ENCODE measurements at places on chromosomes 3 and 15.
A peak's percentile ranks its signal among the peaks of the same experiment; 100 is the strongest.

GRCh38 chr3:149363053-149363452 is 14.4 kb downstream of the TM4SF1 start:
- DNase-seq: no peak

DNA sequence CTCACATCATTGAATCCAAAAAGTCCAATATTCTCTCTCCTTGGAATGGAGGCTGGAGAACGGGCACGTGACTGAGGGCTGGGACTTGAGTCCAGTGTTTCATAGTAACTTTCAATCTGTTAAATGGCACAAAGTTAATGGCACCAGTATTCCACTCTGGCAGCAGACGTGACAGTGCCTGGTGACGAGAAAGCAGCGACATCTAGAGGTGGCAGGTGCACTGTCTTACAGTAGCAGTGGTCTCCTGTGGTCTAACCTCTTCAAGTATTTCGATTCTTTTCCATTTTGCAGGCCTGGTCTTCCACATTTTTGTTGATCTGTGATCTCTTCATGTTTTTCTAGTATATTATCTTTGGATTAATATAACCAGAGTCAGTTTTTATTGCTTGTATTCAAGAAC is 107.1 kb downstream of the OXSM start:
- DNase-seq: no peak

GRCh38 chr15:60889491-60889890 is 339.6 kb downstream of the RORA start:
- DNase-seq: no peak

DNA sequence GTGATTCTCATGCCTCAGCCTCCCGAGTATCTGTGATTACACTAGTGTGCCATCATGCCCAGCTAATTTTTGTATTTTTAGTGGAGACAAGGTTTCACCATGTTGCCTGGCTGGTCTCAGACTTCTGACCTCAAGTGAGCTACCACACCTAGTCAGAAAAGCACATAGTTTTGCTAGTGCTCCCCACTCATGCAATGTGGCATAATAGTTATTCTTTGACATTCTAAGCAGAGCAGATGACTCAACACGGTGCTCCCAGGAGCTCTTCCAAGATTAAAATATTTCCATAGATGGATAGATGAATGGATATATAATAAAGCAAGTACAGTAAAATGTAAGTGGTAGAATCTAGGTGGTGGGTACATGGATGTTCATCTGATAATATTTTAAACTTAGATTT is 53.1 kb upstream of the GK5 start:
- DNase-seq: no peak

GRCh38 chr15:65945616-65946015 is 76.3 kb downstream of the RAB11A start:
- DNase-seq: no peak

GRCh38 chr3:24096271-24096670 is 151.2 kb downstream of the NR1D2 start:
- no peak for DNase-seq

DNA sequence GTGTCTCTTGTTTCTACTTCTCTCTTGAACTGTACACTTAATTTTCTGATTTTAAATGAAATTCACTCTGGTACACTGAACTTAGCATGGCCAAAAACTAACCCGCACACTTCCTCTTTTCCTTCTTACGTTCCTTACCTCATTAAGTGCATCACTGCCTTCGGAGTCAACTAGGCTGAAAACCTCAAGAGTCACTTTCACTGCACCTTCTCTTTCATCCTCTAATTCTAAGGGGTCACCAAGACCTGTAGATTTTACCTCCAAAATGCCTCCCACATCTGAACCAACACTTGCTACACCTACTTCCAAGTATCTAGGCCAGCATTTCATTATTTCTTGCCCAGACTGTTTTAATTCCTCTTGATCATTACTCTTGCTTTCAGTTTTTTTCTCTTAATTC is 6.6 kb downstream of the CBLB start:
- DNase-seq: no peak

DNA sequence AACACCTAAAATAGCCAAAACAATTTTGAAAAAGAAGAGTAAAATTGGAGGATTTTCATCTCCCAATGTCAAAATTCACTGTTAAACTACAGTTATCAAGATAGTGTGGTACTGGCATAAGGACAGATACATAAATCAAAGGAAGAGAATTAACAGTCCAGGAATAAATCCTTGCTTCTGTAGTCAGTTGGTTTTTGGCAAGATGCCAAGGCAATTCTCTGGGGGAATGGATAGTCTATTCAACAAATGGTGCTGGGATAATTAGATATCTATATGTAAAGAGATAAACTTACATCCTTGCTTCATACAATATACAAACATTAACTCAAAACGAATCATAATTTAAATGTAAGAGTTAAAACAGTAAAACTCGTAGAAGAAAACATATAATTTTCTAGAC is 57.9 kb upstream of the SELENOK start:
- peak; percentile 49 for DNase-seq

- no peak for DNase-seq
These were observed 1.0 kb downstream of the LYSMD4 start for GRCh38 chr15:99732124-99732750.

DNA sequence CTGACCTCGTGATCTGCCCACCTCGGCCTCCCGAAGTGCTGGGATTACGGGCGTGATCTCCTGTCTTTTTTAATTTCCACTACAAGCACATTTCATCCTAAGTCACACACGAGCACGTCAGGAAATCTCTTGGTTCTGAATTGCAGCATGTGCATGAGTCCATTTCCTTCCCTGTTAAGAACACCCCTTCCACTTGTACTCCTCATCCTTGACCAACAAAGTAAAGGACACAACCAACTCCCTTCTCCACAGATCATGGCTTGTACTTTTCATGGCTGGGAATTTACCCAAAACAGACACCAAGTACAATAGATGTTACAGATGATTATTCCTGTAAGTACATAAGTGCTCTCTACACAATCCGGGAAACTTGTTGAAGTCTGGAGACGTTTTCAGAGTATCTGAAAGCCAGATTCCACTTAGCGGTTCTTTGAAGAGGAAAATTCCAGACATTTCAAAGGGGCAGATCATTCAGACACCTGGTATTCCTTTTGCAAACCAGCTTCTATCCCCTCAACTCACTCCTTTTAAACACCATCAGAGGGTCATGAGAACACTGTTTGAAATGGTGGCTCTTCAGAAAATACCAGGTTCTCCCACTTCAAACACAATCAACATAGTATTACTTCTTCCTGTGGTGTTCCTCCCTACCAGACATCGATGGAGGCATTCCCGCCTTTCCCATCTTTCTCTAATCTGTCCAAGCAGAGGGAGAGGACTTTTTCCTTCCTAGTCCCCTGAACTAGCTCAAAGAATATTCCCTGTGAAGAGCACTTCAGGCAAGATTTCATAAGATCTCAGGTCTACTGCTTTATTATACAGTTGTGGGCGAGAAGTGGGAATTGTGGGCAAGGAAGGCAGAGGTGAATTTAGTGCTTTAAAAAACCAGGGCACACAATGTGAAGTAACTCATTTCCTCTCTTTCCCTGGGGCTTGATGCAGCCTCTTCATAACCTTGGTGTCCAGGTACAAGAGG is 80.1 kb upstream of the TSC22D2 start:
- DNase-seq: no peak

- no peak for DNase-seq
These were observed 71.2 kb upstream of the STAC start for GRCh38 chr3:36309092-36309491.

DNA sequence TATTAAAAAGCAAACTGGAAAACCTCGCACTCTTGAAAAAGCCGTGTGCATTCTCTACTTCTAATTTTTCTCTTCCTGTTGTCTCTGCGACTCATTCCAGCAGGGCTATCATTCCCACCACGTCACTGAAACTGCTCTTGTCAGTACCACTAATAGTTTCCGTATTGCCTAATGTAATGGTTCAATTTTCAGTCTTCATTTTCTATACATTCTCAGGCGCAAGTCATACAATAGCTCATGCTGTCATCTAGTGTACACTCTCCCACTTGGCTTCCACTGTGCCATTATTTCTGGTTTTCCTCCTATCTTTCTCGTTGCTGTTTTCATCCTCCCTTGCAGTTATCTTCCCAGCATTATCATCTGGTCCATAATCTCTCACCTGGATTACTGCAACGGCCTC is 160.2 kb downstream of the SPATA16 start:
- DNase-seq: no peak

DNA sequence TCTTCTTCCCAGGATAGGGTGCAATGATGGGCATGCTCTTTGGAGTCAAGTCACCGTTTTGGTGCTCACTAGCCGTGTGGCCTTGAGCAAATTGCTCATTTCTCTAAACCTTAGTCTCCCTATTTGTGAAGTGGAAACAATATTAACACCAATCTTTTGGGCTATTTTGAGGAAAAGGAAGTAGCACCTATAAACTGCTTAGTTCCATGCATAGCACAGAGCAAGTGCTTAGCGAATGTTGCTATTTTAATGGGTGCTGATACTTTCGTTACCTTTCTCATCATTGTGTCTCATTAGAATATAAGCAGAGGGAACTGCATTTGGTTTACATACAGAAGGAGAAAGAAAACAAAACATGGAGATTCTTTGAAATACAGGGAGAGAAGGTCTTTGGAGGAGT is 66.1 kb downstream of the BOC start:
- no peak for DNase-seq

- DNase-seq: no peak
These were observed 12.1 kb downstream of the NR2F2 start for GRCh38 chr15:96342406-96343112.

DNA sequence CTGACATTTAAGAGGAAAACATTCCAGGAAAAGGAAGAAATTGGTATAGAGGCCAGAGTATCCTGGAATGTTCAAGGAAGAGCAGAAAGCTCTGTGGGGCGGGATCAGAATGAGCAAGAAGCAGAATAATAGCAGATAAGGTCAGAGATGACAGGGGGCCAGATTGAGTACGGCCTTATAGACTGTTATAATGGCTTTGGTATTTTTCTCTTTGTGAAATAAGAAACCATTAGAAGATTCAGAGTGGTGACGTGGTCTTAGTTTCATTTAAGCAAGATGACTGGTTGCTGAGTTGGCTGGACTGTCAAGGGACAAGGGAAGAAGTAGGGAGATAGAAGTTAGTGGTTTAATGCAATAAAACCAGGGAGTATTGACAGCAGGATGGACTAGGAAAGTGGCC is 218.3 kb upstream of the SOX2 start:
- no peak for DNase-seq

- no peak for DNase-seq
These were observed 70.1 kb downstream of the LMLN start for GRCh38 chr3:198030125-198030524.
